ENCODE measurements at places on chromosomes 16 and 17.

GRCh38 chr17:64340557-64340956, 50.1 kb downstream of the PECAM1 start:
- no peak for DNase-seq

GRCh38 chr16:61195006-61195405, 841.2 kb downstream of the CDH8 start:
- no peak for DNase-seq

GRCh38 chr16:89363621-89364393, 126.6 kb downstream of the ANKRD11 start:
- no peak for DNase-seq

GRCh38 chr17:44438636-44439035, 49.2 kb upstream of the ITGA2B start:
- no peak for DNase-seq

DNA sequence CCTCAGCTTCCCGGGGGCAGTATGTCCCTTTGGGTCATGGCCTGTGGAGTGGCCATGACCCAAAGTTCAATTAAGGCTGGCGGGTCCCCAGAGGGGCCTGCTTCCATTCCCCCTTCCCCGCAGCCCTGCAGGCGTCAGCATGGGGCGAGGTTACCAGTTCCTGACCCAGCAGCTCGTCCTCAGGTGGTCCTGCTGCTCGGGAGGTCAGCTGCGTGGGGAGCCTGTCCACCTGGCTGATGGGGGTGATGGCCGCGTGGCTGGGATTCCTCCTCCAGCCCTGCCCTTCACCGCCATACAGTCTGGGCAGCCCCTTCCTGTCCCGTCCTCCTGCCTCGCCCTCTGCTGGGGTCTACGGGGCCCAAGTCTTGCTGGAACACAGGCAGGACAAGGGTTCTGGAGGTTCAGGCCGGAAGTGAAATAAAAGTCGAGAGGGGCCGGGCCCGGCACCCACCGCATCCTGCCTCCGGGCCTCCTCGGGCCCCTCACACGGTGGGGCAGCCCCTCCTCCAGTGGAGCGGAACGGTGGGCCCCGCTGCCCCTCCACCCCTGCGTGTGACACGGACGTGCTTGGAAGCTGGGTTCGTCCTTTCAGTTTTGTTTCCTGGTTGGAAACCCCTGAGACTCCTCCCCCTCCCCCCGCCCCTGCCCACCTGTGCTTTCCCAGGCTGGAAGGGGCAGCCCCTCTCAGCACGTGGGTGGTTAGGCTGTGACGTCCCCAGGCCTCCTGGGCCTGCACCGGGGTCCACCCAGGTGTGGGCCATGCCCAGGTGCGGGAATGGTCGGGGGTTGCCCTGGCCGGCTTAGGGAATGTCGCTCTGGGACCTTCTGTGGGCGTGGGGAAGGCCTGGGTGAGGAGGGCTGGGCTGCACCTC, 6.8 kb downstream of the UBALD2 start:
- peak; percentile 86 for DNase-seq

DNA sequence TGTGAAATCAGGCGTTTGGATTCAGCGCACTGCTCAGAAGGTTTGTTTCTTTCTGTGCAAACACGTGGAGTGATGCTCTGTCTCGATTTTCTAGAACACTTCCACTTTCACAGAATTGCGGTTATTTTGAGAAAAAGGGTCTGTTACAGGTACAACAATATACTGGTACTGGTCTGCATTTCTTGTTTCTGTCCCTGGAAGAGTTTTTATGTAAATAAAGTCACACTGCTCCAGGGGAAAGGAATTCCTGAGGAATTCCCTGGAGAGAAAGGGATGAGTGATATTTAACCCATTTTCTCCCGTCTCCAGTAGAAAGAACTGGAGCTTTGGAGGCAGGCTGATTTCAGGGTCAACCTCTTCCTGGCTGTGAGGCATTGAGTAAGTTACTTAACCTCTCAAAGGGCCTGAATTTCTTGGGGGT, 16.2 kb upstream of the RMI2 start:
- no peak for DNase-seq

GRCh38 chr17:55889271-55889670, 138.4 kb downstream of the PCTP start:
- DNase-seq = no peak

DNA sequence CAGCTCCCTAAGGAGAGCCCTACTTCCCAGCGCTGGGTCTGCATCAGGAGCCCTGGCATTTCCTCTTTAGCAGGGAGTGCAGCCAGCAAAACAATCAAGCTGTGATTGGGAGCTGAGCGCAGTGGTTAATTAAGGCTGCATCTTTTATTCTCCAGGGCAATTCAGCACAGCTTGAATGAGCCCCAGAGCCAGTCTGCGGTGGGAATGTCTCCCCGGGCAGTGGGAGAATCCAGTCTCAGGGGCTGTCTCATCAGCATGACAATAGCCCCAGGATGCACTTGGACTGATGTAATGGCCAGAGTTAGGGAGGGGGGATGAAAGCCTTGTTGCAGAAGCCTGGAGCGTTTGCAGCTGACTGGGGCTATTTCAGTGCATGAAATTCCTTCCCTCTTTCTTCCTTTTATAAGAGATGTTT, 292.6 kb upstream of the SOX9 start:
- DNase-seq = no peak

- no peak for DNase-seq
Observed at GRCh38 chr17:82172486-82173160, 40.0 kb downstream of the CCDC57 start.

DNA sequence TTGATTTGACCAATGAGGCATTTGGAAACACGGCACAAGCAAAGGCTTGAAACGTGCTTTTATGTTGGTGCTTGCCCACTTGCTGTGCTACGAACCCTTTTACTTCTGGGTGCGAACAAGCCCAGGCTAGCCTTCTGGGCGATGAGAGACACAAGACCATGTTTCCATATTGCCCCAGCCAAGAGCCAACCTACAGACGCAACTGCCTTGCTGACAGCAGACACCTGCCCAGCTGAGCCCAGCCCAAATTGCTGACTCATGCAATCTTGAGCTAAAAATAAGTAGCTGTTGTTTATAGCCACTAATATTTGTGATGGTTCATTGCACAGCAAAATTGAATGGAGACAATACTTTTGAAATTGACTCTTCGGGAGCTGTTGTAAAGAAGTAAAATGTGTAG, 464.5 kb downstream of the WWOX start:
- DNase-seq = no peak

- DNase-seq = peak; percentile 39
Observed at GRCh38 chr17:72705905-72706395, 386.5 kb downstream of the SLC39A11 start.

GRCh38 chr16:86791287-86792035, 213.1 kb downstream of the FOXL1 start:
- no peak for DNase-seq

- peak; percentile 78 for DNase-seq
Observed at GRCh38 chr17:74368341-74369081, 1.2 kb downstream of the GPR142 start.

DNA sequence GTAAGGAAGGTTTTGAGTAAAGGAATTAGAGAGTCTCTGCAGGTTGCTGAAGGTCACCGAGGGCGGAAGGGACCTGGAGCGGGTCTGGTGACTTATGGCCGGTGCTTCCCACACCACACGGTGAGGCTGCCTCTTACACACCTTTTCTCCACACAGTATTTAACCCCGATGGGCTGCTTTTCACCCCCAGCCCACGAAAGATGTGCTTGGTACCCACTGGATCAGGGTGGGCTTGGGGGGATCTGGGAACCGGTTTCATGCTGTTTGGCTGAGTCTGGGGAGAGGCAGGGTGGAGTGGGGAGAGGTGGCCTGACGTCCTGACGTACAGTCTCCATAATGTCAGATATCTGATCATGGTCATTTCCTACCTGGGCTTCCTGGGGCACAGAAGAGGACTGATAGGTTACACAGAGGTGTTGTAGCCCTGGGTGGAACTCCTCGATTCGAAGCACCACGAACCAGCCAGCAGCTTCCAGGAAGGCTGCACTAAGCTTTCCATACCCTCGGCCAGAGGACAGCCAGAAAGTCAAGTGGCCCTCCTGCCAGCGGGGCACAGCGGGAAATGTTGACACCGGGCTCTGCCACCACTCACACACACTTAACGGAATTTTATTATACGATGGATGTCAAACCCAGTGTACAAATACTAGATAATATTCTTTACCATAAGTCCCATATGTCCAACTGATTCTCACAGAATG, 34.0 kb downstream of the OR1D5 start:
- no peak for DNase-seq

DNA sequence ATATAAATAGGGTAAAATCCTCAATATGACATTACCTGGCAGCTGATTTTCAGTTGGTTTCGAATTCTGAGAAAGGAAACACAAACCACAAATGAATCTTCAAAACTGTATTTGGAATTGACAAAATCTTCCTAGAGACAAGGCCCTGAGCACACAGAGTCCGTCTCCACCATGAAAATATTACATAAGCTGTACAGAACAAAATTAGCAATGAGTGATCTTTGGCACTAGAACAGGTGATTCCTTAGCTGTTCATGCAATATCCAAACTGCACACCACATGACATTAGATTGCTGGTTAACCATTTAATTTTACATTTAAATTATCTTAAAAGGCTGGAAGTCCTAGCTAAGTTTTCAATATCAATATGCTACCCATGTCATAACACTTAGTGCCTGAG, 31.7 kb downstream of the GJC1 start:
- DNase-seq = no peak

- DNase-seq = no peak
Observed at GRCh38 chr16:20612551-20613480, 36.6 kb upstream of the ACSM2B start.

DNA sequence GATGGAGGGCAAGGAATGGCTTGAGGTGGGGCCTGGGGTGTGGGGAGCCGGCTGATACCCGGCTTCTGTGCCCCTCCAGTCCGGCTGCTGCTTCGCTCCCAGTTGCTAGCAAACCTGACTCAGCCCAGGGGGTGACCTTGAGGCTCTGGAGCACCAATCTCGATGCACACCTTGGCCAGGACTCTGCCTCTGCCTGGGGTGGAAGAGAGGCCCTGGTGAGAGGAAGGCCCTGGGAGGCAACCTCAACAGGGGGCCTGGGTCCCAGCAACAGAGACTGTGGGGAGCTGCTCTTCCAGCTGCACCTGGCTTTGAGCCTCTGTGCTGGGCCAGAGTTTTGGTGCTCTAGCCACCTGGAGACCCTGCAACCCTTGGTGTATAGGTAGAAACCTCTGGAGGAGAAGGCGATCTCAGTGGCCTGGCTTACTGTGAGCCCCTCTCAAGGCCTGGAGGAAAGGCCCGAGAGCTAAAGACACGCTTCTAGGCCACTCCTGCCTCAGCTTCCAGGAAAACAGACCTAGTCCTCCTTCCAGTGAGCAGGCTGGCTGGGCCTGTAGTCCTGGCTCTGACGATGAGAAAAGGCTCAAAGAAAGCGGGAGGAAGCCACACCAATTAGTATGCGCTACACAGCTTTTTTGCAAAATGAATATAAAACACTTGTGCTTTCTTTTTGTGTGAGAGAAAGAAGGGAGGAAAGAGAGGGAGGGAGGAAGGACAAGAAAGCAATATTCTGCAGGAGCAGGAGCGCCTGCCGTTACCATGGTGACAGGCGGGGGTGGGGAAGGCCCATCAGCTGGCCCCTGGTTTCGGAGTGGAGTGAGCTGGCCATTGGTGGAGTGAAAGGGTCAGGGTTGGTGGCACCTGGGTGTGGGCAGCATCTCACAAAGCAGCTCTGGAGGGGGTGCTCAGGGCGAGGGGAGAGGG, 51.0 kb downstream of the VAC14 start:
- no peak for DNase-seq

- DNase-seq = no peak
Observed at GRCh38 chr17:34862384-34862783, 98.9 kb downstream of the CCT6B start.
